ENCODE measurements at places on chromosomes 5 and 9. TPM values are rescaled to one million over a fixed set of nuclear protein-coding genes. Genes with fewer than 3 reads are reported as not detected.

The MYOT gene
- not detected for total RNA-seq

DNA sequence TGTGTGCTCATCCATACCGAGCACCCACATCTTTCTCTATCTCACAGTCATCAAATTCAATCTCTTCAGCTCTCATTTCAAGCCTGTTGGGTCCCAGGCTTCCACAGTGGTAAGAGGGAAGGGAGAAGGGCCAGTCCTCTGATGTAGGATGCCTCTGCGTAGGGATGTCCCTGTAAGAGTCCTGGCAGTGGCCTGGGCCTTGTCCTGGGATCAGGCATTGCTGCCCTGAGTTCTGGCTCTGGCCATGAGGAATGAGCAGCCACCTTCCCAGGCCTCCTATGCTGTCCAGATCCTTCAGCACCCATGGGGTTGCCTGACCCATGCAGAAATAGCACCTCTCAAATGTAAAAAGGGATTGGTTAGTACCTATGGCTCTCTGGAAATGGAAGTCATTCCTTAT lies 121.2 kb downstream of the EFNA5 start:
- no peak for DNase-seq

- no peak for DNase-seq
These were observed 502.0 kb downstream of the NR2F1-AS1 start for GRCh38 chr5:93079046-93079445.

GRCh38 chr5:135441350-135441831 lies 5.8 kb downstream of the DCANP1 start:
- peak; percentile 20 for DNase-seq

- no peak for DNase-seq
These were observed 116.9 kb downstream of the ARRDC3 start for GRCh38 chr5:91266184-91266705.

Data from endodermal cell (in vitro differentiated cells).